ENCODE measurements at places on chromosomes 2 and 18. TPM values are rescaled to one million over a fixed set of nuclear protein-coding genes. Genes with fewer than 3 reads are reported as not detected.

WDR35 gene
- total RNA-seq: 2.0 TPM

PLGLB2 gene
- 450 TPM for total RNA-seq

SIX3 gene
- not detected for total RNA-seq

DNA sequence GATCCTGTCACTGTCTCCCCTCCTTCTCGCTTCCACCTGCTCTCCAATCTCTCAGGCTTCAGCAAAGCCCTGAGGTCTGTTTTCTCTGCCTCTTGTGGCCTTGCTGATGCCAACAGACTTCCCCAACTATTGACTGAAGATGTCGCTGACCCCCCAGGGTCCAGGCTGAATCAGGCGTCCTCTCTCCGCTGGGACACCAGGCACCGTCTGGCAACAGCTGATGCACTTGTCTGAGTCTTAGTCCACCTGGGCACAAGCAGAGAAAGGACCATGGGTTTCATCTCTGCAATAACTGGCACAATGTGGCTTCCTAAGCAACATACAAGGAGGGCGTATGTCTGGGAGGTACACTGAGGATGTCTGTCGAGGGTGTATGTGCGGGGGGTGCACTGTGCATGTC is 248.7 kb upstream of the MYT1L start:
- H3K36me3 ChIP-seq: no peaks in the 10 kb centered on the region
- H3K4me1 ChIP-seq: no peaks in the 10 kb centered on the region
- no peaks in the 10 kb centered on the region for H3K27me3 ChIP-seq
- DNase-seq: no peak
- no peak overlapping the region for H3K4me3 ChIP-seq

- H3K27me3 ChIP-seq: no peaks in the 10 kb centered on the region
- H3K4me1 ChIP-seq: peaks cover 7% of the 10 kb centered on the region
- no peak for DNase-seq
Measured at GRCh38 chr18:42113529-42114191, 158.6 kb downstream of the PIK3C3 start.

GRCh38 chr2:75055820-75056675 is 97.6 kb downstream of the POLE4 start:
- no peak overlapping the region for H3K4me3 ChIP-seq
- H3K36me3 ChIP-seq: no peaks in the 10 kb centered on the region
- H3K27me3 ChIP-seq: no peaks in the 10 kb centered on the region
- no peak for DNase-seq
- no peaks in the 10 kb centered on the region for H3K4me1 ChIP-seq

GRCh38 chr2:71336802-71337201 is 5.2 kb downstream of the ZNF638 start:
- H3K27ac ChIP-seq: peak overlapping the region; percentile 26
- no peak overlapping the region for H3K4me3 ChIP-seq
- H3K27me3 ChIP-seq: no peaks in the 10 kb centered on the region
- DNase-seq: no peak

SEPTIN2 gene
- total RNA-seq: 147 TPM

GRCh38 chr2:111626037-111626864 is 257.7 kb downstream of the ANAPC1 start:
- H3K36me3 ChIP-seq: no peaks in the 10 kb centered on the region
- H3K27me3 ChIP-seq: no peaks in the 10 kb centered on the region
- no peaks in the 10 kb centered on the region for H3K4me1 ChIP-seq
- no peak overlapping the region for H3K4me3 ChIP-seq
- no peak for DNase-seq
- no peak overlapping the region for H3K27ac ChIP-seq

SULT1C4 gene
- 1.6 TPM for total RNA-seq

DNA sequence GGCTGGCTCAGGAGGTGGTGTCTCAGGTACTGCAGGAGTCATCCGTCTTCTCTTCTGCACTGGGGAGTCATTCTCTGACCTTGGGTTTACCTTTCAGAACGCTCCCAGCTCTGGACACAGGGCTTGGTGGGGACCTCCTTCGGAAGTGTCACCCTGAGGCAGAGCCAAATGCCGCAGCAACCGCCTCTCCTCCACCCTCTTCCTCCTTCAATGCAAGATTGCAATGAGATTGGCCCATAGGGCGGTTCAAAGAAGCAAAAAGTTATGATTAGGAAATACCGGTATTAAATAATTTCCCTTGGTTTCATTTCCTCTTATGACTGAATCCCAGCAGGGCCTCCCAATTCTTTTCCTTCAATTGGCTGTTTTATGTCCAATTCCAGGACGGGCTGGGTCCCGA is 178.8 kb downstream of the ACKR3 start:
- DNase-seq: no peak
- H3K27me3 ChIP-seq: no peaks in the 10 kb centered on the region
- H3K36me3 ChIP-seq: no peaks in the 10 kb centered on the region

DNA sequence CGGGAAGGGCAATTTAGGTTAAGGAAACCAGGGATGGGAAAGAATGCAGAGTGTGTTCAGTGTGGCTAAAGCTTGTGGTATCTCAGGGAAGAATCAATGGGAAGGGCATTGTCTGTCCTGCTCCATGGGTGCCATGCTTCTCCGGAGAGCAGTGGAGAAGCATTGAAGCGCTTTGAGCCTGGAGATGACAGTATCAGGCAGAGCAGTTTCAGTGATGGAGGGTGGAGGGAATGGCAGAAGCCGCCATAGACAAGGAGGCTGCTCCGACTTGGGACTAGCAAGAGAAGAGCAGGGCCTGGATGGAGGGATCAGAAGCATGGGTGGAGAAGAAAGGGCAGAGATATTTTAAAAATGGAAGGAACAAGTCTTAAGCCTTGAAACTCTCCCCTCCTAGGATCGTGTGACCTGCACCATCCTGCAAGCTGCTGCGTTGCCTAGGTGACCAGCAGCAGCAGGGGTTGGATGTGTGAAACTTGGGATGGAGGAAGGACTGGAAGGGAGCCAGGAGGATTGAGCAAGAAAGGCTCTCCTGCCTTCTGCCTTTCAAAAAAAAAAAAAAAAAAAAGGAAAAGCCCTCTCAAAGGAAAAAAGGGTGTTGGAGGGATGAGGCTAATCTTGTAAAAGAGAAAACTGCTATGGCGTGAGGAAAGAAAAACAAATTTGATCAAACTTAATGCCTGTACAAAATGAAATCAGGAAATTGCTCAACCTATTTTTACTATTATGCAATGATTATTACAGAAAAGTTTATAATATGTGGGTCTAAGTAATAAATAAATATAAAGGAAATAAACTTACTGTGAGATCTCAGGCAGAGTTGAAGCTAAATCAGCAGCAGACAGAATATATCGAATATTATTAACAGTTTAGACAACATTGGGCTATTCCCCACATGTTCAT is 493.8 kb upstream of the NRP2 start:
- no peak for DNase-seq
- H3K4me1 ChIP-seq: no peaks in the 10 kb centered on the region
- no peak overlapping the region for H3K27ac ChIP-seq
- H3K36me3 ChIP-seq: no peaks in the 10 kb centered on the region

- no peaks in the 10 kb centered on the region for H3K36me3 ChIP-seq
- no peak for DNase-seq
- no peaks in the 10 kb centered on the region for H3K4me1 ChIP-seq
- H3K27me3 ChIP-seq: no peaks in the 10 kb centered on the region
Measured at GRCh38 chr2:12320027-12320734, 396.6 kb upstream of the TRIB2 start.

DNA sequence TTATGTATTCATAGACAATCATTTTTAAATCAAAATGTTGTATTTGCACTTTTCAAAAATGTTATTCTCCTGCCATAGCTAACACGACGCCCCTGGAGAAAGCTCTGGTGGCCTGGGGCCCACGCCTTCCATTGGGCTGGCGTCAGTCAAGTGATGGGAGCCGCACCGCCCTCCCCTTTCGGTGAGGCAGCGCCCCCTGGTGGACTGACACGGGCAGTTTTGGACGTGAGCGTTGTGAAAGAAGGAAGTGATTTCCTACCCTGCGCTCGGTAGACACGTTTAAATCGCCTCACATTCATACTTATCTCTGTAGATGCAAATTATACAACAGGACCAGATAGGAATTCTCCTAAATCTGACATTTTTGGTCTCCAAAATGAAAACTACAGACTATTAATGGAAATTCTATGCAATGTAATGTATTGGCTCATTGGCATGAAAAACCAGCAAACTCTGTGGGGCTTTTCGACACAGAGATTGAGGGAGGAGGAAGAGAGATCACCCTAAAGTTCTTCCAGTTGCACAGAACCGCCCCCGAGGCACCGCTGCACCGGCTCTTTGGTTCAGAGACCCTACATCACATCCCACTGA is 326.2 kb upstream of the SOX11 start:
- no peak overlapping the region for H3K4me3 ChIP-seq
- peak; percentile 76 for DNase-seq
- no peaks in the 10 kb centered on the region for H3K36me3 ChIP-seq
- no peak overlapping the region for H3K27ac ChIP-seq
- H3K27me3 ChIP-seq: no peaks in the 10 kb centered on the region

GRCh38 chr18:10524507-10525370 is 1.1 kb upstream of the NAPG start:
- H3K27ac ChIP-seq: peak overlapping the region; percentile 60
- DNase-seq: no peak
- H3K27me3 ChIP-seq: no peaks in the 10 kb centered on the region
- H3K36me3 ChIP-seq: no peaks in the 10 kb centered on the region

- no peaks in the 10 kb centered on the region for H3K36me3 ChIP-seq
- H3K27ac ChIP-seq: no peak overlapping the region
- no peaks in the 10 kb centered on the region for H3K27me3 ChIP-seq
- H3K4me1 ChIP-seq: peaks cover 8% of the 10 kb centered on the region
- DNase-seq: no peak
Measured at GRCh38 chr18:77203071-77203470, 46.6 kb upstream of the GALR1 start.

GRCh38 chr18:26091047-26091630 is 726 bp upstream of the SS18 start:
- peaks cover 18% of the 10 kb centered on the region for H3K4me1 ChIP-seq
- no peaks in the 10 kb centered on the region for H3K27me3 ChIP-seq
- DNase-seq: no peak

GRCh38 chr2:188294352-188294926 is 2.8 kb downstream of the GULP1 start:
- no peak for DNase-seq
- H3K27me3 ChIP-seq: peaks cover 2% of the 10 kb centered on the region
- no peak overlapping the region for H3K4me3 ChIP-seq
- H3K4me1 ChIP-seq: peaks cover 21% of the 10 kb centered on the region
- H3K27ac ChIP-seq: no peak overlapping the region
